ENCODE measurements at places on chromosomes 5 and 9. TPM values are rescaled to one million over a fixed set of nuclear protein-coding genes. Genes with fewer than 3 reads are reported as not detected.

Gene FANCG
- total RNA-seq, result 35.7 TPM

Gene SLC22A4
- 0.14 TPM for total RNA-seq

DNA sequence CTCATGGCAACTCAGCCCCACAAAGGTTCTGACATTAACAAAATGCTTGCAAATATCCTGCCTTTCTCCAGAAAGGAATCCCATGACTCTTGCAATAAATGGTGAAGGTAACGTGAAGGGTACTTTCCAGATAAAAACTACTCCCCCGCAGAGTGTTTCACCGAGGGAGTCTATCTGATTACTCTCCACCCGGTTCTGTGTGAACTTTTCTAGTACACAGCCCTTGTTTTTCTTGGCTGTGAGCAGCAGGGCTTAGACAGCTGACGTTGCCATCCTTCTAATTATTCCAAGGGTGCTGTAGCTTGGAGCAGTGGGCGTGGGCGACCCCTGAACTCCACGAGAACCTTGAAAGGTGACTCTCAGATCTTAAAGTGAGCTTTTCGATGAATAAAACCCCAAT, 276.0 kb upstream of the IRX4 start:
- no peak for DNase-seq

DNA sequence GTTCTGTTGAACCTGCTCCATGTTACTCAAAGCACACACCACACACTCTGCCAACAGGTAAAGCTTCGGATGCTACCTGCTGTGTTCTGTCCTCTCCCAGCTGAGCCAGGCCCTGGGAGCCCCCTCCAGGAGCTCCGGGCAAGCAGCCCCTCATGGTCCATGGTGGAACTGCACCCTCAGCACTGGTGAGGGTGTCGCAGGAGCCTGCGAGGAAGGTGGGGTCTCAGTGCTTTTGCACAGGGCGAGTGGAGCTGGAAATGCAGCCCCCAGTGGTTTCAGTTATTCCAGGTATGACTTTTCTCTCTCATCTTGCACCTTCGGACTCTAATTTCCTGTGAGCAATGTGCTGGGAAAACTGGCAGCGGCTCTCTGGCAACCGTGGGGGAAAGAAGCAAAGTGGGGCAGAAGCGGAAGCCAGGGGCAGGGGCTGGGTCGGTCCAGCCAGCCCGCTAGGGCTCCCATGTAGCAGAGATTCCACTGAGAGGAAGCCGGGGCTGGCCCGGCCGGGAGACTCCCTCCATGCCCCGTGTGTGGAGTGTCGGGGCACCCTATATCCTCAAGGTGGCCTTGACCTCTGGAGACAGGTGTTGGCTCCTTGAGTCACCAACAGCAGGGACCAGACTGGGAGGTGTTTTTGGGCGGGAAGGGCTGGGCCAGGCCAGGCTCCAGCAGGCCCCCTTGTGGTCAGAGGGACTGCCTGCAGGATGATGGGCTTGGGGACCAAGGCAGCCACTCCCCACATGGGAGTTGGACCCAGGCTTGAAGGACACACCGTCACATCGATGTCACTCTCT, 75.6 kb upstream of the PRSS3 start:
- peak; percentile 21 for DNase-seq

Gene G3BP1
- total RNA-seq, result 121 TPM

- DNase-seq, result no peak
Observed at GRCh38 chr9:117796681-117797080, 92.5 kb downstream of the TLR4 start.

Gene PCDHGA2
- total RNA-seq, result not detected

DNA sequence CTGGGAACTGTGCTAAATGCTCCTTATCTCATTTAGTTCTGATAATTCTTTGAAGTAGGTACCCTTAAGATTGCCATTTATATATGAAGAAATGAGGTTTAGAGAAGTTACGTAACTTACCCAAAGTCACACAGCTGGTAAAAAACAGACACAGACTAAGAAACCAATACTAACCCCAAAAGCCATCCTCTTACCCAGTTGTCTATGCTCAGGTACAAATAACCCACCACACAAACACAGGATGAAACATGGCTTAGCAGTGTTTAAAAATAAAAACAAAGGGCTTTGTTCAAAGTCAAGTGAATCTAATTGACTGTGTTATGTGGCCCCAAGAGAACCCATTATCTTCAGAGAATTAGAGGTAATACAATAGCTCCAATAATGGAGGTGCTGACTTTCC, 37.0 kb upstream of the IL7R start:
- DNase-seq, result no peak

Gene PDE6A
- total RNA-seq, result not detected

Gene FOXD4
- total RNA-seq, result not detected

DNA sequence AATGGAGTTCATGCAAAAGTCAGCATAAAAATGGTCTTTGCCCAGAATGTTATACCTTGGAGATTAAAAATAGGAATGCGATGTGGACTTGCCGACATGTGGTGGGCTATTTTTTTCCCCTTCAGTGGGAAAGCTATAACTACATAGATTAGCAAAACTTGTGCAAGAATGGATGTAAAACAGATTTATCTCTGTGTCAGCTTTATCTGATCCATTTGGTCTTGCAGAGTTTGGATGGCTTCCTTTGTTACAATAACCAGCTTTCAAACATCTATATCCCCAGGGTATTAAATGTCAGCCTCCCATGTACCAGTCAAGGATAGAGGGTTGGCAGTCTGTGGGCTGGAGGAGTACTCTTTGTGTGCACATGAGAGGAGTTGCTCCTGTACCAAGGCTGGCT, 284.9 kb downstream of the TMEM38B start:
- DNase-seq, result no peak

DNA sequence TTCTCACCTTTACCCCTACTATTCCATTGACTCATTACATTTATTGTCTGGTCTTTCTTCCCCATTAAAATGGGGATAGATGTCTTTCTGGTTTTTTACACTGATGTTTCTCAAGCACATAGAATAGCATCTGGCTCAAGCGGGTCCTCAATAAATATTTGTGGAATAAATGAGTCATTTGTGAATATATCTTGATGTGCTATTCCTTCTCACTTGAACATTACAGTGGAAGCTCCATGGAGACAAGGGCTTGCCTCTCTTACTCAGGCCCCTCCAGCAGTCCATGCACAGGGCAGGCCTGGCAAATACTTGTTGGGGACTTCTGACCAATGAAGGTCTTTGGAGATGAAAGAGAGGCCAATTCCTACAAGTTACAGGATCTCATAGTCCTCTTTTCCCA, 151.7 kb upstream of the TAS2R1 start:
- no peak for DNase-seq

DNA sequence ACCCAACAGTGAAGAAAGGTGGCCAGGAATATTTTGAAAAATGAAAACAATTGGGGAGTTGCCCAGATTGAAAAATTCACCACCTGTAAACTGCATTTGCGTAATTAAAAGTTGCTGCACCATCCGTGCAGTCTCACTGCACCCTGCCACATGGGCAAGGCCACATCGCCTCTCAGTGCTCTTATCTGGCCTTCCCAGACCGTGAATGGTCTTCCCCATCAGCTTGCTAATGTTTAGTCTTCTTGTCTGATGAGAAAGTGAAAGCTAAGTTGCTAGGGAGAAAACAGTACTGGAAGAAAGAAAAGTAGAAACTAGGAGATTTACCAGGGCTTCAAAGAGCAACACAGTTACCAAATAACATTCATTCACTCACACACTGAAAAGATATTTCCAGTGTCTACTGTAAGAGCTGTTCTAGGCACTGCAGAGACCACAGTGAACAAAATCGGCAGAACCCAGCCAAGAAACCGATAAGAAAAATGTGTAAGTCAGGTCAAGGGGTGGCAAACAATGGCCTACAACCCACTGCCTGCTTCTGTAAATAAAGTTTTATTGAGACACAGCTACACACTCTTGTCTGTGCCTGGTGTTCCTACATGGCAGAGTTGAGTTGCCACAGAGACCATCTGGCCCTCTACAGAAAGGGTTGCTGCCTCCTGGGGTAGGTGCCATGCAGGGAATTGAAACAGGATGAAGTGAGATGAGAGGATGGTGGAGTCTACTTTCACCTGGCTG, 51.2 kb upstream of the CTSL start:
- DNase-seq, result no peak

- DNase-seq, result no peak
Observed at GRCh38 chr5:26388976-26389375, 649.4 kb downstream of the CDH9 start.

GRCh38 chr5:44942524-44943001, 133.8 kb downstream of the MRPS30 start:
- no peak for DNase-seq

GRCh38 chr9:93182572-93182971, 1.4 kb upstream of the WNK2 start:
- no peak for DNase-seq

- no peak for DNase-seq
Observed at GRCh38 chr9:124795881-124796431, 19.0 kb downstream of the OLFML2A start.

DNA sequence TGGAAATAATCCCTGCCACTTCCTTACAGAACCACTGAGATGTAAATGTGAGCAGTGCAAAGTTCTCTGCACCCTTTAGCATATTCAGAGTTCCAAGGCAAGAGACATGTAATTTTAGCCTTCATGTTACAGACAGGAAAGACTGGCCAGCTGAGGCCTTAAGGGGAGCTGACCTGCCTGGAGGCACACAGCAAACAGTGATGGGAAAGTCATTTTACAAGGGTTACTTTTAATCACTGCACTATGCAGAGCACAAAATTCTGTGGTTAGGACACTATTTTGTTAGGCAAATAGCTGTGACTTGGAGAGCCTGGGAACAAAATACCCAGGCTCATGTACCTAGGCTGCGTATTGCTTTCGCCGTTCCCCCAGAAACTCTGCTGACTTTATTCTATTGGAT, 30.2 kb upstream of the TNIP1 start:
- DNase-seq, result no peak
